ENCODE measurements at places on chromosomes 7 and 10.

DNA sequence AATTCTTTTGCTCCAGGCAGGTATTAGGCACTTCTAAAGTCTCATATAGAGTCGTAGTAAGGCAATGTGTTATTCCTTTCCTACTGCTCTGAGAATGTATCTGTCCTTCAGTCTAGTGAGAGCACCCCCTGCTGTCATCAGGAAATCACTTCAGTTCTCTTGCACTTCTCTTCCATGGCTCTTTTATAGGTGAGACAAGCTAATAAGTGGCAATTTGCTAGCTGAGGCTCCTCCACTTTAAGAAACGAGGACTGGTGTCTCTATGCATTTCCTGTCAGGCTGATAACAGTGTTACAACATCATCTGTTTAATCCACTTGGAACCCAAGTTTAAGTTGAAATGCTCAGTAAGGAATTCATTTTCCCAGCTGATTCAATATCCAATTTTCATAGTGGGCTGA lies 350.6 kb downstream of the TFEC start:
- peak; percentile 33 for DNase-seq

- DNase-seq, result no peak
Measured at GRCh38 chr10:75379212-75379724, 22.3 kb downstream of the ZNF503 start.

GRCh38 chr7:144834641-144835144 lies 1.2 kb downstream of the TPK1 start:
- DNase-seq, result peak; percentile 35

DNA sequence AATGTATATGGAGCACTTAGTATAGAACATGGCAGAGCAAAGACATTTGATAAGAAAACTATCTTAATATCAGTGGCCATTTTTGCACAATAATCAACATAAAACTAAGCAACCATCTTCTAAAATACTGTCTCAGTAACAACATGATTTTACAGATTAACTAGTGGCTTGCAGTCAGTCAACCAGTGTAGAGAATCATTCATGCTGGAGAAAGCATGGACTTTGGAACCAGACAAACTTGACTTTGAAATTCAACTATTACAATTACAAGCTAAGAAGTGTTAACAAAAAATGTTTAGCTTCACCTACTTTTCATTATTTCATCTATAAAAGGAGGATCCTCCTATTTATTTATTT lies 27.7 kb downstream of the CUBN start:
- no peak for DNase-seq

GRCh38 chr10:15325243-15325943 lies 45.7 kb downstream of the FAM171A1 start:
- DNase-seq, result no peak

DNA sequence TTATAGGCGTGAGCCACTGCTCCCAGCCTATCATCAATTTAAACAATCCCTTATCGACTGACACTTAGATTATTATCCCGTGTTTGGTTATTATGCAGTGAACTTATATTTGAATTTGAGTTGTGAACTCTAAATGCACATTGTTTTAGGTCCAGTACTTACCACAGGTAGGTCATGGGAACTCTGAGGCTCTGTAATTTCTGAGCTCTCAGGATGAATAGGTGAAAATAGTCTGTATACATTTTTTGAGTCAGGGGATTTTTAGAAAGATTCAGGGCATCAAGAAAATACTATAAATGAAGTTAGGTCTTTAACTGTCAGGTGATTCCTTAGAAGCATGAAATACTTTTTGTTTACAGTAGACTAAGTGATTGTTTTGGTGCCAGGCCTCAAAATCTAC lies 8.8 kb downstream of the CCDC136 start:
- no peak for DNase-seq

GRCh38 chr10:1147810-1148209 lies 91.6 kb downstream of the WDR37 start:
- DNase-seq, result no peak

DNA sequence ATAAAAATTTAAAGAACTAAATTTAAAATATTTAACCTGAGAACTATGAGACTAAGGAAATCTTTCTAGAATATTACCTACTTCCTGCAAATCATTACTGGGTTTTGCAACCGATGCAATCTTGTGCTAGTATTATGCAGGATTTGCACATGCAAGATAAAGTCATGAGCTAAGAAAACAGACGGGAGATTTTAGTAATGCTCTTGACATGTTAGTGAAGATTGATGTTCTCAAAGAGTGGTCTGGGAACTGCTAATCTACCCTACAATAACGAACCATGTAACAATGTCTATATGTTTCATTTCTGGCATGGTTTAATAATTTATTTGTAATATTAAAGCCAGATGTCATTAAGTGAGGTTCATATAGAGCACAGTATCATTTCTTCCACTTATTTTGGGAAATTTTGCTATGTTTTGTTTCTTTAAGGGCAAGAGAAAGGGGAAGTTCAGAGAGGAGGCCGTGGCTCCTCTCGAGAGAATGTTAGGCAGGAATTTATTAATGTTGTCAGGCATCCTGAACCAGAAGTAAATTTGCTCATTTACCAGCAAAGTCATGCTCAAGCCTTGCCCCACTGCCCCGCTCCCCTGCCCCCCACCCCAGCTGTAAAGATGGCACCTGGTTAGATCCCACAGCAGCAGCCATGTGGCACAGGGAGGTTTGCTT lies 22.8 kb downstream of the LRRC17 start:
- no peak for DNase-seq

DNA sequence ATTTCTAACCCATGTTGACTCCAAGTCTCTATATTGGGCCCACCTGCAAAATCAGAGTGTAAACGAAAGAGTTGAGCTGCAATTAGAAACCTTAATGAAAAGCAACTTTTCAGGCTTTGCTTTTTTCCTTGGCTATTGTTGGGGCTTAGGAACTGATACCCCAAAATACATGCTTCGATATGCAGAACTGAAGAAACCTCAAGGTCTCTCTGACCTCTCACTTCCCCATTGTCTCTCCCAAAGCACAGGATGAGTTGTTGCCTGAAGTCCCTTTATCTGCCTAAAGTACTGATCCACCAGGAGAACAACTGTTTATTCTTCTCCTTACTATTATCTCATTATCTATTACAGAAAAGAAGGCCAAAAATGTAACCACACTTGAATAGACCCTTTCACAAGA lies 666.0 kb upstream of the LRRTM3 start:
- DNase-seq, result no peak

- no peak for DNase-seq
Measured at GRCh38 chr7:7479275-7479805, 56.3 kb downstream of the COL28A1 start.

DNA sequence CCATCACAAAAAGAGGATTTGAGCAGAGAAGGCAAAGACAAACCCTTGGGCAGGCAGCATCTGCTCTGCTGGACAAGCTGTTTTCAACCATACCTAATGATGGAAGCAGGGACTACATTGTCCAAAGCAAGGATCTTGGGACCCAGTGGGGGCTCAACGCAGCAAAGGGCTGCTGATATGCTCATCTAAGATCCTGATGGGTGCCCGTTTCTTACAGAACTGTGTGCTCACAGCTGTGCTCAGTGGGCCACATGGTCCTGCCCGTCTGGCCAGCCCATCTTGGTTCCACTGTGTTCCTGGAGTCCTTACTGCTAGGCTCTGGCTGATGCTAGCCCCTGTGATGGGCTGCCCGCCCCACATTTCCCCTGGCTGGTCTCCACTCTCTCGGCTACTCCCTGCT lies 36.1 kb downstream of the GPRIN2 start:
- DNase-seq, result no peak

DNA sequence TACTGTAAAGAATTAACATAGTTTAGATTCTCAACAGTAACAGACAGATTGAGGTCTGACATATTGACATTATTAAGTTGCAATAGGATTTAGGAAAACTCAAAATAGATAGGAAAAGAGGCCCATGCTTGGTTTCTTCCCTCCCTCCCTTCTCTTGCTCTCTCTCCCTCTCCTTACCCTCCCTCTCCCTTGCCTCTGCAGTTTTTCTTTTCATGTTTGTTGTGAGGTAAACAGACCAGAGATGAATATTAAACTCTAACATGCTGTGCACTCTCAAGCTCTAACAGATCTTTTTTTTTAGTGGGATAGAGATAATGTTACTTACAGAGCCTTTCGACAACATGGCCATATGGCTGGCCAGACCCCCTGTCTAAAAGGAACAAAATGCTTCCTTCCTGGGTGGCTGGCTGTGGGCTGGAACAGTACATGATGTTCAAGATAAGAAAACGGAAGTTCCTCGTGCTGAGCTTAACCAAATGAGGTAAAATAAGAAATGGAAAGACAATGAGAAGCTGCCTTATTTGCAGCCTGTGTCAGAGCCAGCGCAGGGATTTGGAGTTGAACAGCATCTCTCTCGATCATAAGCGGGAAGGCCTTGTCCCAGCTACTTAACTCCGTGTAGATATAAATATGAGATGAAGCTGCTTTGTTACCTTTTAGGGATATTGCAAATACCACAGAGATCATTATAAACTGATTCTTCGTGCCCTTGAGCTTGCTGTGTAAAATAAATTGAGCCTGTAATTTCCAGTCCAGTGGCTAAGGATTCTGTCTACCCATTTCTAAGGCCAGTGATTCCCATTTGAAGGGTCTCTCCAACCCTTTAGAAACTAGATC lies 391.9 kb upstream of the NPVF start:
- no peak for DNase-seq

DNA sequence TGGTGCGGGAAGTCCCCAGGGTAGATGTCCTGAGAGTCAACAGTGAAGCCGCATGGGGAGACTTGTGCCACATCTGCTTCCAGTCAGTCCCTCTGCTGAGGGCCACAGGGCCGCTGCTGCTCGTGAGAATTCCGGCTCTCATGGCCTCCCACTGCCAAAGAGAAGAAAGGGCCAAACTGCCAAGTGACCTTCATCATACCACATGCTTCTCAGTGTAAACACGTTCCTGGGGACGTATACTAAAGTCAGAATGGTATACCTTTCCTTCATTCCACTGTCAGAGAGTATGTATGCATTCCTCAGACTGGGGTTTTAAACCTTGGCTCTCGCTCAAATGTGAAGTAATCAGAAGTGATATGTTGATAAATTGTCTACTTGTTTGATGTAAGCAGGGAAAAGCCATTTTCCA lies 52.8 kb upstream of the SEC61G start:
- DNase-seq, result no peak

GRCh38 chr7:129914536-129915272 lies 38.1 kb downstream of the UBE2H start:
- no peak for DNase-seq

DNA sequence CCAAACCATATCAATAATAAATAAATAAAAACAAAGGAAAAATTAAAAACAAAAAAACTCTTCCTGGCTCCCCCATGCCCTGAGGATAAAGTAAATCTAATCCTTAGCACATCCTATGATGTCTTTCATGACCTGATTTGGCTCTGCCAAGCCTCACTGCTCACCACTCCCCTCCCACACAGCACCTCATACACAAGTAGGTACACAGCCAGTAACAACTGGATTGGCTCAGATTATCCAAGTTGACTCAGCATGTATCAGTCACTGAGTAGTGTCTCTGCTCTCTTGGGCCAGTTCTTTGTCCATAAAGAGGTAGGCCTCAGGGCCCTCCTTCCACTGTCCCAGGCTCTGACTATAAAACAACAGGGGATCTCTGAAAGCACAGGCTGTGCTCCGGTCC lies 99.6 kb downstream of the STRA8 start:
- DNase-seq, result no peak

- DNase-seq, result no peak
Measured at GRCh38 chr7:156618780-156619367, 21.7 kb upstream of the RNF32 start.

DNA sequence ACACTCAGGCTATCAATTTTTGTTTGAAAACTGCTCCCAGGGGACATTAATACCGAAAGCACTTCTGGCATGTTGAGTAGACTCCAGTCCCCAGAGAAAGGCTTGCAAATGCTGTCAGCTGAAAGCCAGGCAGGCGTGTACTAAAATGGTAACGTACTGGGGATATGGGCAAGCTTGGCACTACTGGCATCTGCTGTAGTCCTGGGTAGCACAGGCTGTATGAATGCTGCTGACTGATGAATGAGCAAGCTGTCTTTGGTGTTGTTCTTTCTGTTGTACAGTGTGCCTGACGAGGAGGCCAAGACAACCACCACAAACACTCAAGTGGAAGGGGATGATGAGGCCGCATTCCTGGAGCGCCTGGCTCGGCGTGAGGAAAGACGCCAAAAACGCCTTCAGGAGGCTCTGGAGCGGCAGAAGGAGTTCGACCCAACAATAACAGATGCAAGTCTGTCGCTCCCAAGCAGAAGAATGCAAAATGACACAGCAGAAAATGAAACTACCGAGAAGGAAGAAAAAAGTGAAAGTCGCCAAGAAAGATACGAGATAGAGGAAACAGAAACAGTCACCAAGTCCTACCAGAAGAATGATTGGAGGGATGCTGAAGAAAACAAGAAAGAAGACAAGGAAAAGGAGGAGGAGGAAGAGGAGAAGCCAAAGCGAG lies 53.5 kb upstream of the AGBL3 start:
- no peak for DNase-seq

GRCh38 chr7:82616059-82616728 lies 172.6 kb upstream of the CACNA2D1 start:
- no peak for DNase-seq
